ENCODE measurements at places on chromosomes 7 and 10.

- no peaks in the 10 kb centered on the region for H3K36me3 ChIP-seq
- no peaks in the 10 kb centered on the region for H3K27me3 ChIP-seq
- peak; percentile 70 for DNase-seq
- H3K4me3 ChIP-seq: peak overlapping the region; percentile 39
Measured at GRCh38 chr7:4129481-4130122, 552.5 kb upstream of the FOXK1 start.

- no peaks in the 10 kb centered on the region for H3K36me3 ChIP-seq
- H3K27ac ChIP-seq: no peak overlapping the region
- H3K27me3 ChIP-seq: no peaks in the 10 kb centered on the region
- no peaks in the 10 kb centered on the region for H3K4me1 ChIP-seq
Measured at GRCh38 chr7:4083513-4083912, 598.6 kb upstream of the FOXK1 start.

DNA sequence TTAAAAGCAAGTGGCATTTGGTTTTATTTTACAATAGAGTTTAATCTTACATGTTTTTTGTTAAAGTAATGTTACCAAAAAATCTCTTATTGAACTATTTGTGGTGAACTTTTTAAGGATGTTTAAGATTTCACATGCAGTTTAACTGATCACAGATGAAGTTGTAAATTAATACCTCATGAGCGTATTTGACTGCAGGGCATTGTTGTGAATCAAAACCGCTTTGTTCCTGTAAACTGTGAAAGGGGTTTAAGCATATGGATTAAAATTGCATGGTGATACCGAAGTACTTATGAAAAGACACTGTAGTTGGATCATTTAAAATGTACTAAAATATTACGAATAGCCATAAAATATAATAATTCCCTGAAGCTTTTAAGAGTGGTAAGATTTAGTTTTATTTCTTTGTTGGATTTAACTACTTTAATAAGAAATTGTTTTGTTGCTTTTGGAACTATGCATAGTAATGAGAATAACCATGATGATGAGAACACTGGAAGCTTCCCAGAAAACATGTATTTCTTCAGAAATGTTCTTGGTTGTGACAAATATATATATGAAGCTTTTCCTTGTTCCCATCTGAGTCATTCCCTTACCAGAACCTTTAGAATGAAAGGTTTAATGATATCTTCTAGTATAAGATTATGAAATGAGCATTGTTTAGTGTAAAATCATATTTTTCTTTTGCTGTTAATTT, 131.3 kb downstream of the ADK start:
- H3K4me3 ChIP-seq: no peak overlapping the region
- H3K36me3 ChIP-seq: no peaks in the 10 kb centered on the region
- H3K27ac ChIP-seq: no peak overlapping the region

- no peaks in the 10 kb centered on the region for H3K27me3 ChIP-seq
- peak overlapping the region; percentile 100 for H3K27ac ChIP-seq
- no peaks in the 10 kb centered on the region for H3K36me3 ChIP-seq
- no peak for DNase-seq
- peak overlapping the region; percentile 99 for H3K4me3 ChIP-seq
- H3K4me1 ChIP-seq: no peaks in the 10 kb centered on the region
Measured at GRCh38 chr7:131110297-131111080, 217.2 kb upstream of the MKLN1 start.

- no peak for DNase-seq
- no peaks in the 10 kb centered on the region for H3K4me1 ChIP-seq
- no peak overlapping the region for H3K27ac ChIP-seq
- H3K27me3 ChIP-seq: no peaks in the 10 kb centered on the region
- H3K4me3 ChIP-seq: no peak overlapping the region
- no peaks in the 10 kb centered on the region for H3K36me3 ChIP-seq
Measured at GRCh38 chr7:107944411-107945169, 53.6 kb downstream of the DLD start.

GRCh38 chr10:17659365-17659764, 15.4 kb downstream of the STAM start:
- H3K4me1 ChIP-seq: no peaks in the 10 kb centered on the region
- H3K27me3 ChIP-seq: no peaks in the 10 kb centered on the region
- no peak for DNase-seq
- H3K27ac ChIP-seq: no peak overlapping the region
- H3K4me3 ChIP-seq: no peak overlapping the region

DNA sequence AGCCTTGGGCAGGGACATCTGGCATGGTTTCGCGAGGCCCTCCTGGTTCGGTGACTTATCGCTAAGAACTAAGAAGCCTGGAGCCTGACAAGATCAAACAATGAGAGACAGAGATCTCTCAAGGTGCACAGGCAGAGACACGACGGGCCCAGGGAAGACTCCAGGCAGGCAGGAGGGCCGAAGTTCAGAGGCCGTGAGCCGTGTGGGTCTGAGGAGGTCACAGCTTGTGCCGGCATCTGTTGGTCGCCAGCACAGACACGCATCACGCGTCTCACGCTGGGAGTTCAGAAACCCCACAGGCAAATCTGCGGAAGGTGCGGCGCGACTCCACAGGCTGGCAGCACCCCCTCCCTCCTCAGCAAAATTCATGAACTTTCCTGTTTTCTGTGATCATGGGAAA, 314.0 kb downstream of the DNAJB6 start:
- H3K27ac ChIP-seq: no peak overlapping the region
- H3K4me1 ChIP-seq: no peaks in the 10 kb centered on the region
- no peak for DNase-seq
- H3K27me3 ChIP-seq: no peaks in the 10 kb centered on the region
- no peaks in the 10 kb centered on the region for H3K36me3 ChIP-seq

- H3K27ac ChIP-seq: no peak overlapping the region
- no peak overlapping the region for H3K4me3 ChIP-seq
- H3K36me3 ChIP-seq: no peaks in the 10 kb centered on the region
- H3K27me3 ChIP-seq: no peaks in the 10 kb centered on the region
- DNase-seq: no peak
Measured at GRCh38 chr7:48643431-48644013, 280.8 kb upstream of the CDC14C start.

DNA sequence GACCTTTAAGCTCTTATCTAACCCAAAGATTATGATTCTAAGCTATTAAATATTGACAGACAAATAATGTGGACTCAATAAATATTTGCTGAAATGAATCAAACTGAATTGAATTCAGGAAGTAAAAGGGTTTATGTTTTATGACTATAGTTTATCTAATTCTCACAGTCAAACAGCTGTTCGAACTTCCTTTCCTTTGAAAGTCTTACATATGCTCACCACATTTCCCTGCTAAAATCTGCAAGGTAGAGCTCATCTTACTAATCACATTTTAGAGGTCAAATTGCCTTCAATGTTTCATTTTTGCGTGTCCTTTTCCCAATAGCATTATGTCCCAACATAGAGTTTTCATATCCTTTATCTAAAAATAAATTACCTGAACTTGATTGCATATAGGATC, 154.9 kb upstream of the PPP1R3A start:
- DNase-seq: no peak
- H3K27me3 ChIP-seq: no peaks in the 10 kb centered on the region
- H3K36me3 ChIP-seq: no peaks in the 10 kb centered on the region
- H3K4me3 ChIP-seq: no peak overlapping the region
- H3K27ac ChIP-seq: no peak overlapping the region

Data from breast epithelium (tissue), 4 donors.